ENCODE measurements at places on chromosomes 13 and 19.

DNA sequence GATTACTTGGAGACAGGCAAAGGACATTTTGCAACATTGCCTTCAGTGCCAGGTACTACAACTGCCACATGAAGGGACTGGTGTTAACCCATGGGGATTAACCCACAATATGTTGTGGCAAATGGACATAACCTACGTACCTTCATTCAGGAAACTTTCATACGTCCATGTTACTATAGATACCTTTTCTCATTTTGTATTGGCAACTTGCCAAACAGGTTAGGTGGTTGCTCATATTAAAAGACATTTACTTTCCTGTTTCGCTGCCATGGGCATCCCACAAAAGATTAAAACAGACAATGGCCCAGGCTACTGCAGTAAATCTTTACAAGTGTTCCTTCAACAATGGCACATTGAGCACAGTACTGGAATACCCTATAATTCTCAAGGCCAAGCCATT, 925.3 kb downstream of the SLITRK6 start:
- DNase-seq: no peak

- DNase-seq: no peak
Measured at GRCh38 chr19:55697698-55698097, 22.7 kb downstream of the EPN1 start.

- DNase-seq: no peak
Measured at GRCh38 chr19:10975374-10976130, 14.7 kb downstream of the SMARCA4 start.

GRCh38 chr19:14840206-14840605, 5.2 kb upstream of the OR7A5 start:
- no peak for DNase-seq

DNA sequence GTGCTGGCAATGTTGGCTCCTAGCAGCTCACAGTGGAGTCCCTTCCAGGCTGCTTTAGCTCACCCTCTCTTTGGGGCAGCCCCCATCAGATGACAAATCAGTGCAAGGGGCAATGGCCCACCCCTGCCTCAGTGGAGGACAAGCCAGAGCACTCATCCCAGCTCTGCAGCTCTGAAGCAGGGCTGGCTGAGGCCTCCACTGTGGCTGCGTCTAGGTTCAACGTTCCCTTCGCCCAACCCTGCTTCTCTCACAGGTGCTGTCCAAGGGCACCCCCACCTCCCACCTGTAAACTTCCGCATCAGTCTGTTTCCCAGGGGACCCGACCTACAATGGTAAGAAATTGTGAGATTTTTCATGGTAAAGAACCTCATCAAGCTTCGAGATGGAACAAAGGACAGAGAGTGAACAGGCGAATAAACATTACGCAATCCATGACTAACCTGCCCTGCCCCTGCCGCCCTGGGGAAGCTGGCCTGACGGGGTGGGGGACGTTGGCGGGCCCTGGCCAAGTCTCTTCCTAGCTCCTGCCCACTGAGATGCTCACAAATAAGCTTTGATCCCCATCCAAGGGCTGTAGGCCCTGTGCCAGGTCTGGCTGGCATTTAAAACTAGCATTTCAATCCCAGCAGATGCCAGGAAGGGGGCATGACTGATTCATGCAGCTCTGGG, 40.5 kb downstream of the DZIP1 start:
- DNase-seq: no peak

DNA sequence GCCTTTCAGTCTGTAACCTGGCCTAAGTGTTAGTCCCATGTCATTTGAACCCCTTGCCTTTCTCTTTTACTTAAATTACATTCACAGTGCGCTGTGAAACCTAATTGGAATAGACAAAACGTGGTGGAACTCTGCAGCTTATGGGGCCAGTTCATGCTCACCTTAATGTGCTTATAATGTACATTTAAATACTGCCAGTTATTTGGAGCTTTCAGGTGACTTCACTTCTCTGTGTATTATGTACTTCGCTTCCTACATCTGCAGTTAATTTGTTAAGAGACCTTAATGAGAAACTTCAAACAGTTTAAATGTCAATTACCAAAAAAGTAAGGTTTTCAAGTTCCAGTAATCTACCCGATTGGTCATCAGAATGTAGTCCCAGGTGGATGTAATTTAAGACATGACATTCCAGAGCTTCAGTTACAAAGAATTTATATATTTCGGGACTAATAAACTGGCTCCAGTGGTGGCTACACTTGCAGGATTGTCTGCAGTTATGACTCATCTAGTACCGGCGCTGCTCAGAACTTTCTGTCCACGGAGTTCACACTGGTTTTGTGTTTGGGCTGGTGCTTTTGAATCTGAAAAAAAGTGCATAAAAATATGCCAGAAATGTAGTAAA, 125.3 kb downstream of the TM9SF2 start:
- no peak for DNase-seq

- no peak for DNase-seq
Measured at GRCh38 chr19:20294181-20294580, 127.2 kb downstream of the ZNF486 start.

DNA sequence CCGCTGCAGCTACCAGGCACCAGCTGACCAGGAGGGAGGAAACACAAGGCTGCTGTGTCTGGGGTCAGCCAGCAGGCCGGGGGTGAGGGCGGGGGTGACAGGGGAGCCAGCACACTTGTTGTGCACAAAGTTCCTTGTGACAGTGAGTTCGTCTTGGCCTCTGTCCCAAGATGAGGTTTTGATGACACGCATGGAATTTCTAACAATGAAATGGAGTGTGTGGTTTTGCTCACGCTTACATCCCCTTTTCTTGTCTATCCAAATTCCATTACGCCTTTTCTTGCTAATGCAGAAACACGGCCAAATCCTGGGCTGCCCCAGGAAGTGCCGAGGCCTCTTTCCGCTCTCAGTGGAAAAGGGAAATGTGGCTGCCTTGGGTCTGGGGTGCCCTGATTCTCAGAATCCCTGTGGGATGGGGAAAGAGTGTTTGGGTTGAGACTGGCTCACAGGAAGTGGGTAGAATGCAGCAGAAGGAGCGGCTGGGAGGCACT, 73.8 kb downstream of the GADD45B start:
- no peak for DNase-seq

DNA sequence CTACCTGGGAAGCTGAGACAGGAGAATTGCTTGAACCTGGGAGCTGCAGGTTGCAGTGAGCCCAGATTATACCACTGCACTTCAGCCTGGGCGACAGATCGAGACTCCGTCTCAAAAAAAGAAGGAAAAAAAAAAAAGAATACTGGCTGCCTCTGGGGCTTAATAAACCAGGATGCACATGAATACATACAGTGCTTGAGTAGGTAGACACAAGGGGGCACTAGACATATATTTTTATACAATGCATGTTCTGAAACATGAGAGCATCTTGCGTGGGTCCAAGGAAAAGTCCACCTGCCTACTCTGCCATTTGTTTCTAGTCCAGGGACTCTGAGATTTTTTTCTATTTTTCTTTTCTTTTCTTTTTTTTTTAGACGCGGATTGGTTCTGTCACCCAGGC, 31.2 kb downstream of the KEAP1 start:
- no peak for DNase-seq

- DNase-seq: peak; percentile 65
Measured at GRCh38 chr19:1063030-1063908, 3.7 kb upstream of the ARHGAP45 start.

DNA sequence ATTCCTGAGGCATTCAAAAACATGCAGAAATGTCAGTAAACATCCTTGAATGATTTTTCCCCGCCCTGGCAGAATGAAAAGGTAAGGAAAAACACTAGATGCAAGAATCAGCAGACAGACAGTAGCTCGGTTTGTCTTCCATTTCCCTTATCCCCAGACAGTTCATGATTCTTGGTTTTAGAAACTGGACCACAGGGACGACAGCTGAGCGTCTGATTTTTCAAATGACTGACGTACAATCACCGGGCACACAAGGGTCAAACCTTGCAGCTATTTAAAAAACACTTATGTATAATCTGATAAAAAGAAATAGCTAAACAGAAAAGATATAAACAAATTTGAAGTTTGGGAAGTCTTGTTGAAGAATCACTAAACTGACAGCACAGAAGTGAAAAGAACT, 47.1 kb downstream of the DCLK1 start:
- no peak for DNase-seq

DNA sequence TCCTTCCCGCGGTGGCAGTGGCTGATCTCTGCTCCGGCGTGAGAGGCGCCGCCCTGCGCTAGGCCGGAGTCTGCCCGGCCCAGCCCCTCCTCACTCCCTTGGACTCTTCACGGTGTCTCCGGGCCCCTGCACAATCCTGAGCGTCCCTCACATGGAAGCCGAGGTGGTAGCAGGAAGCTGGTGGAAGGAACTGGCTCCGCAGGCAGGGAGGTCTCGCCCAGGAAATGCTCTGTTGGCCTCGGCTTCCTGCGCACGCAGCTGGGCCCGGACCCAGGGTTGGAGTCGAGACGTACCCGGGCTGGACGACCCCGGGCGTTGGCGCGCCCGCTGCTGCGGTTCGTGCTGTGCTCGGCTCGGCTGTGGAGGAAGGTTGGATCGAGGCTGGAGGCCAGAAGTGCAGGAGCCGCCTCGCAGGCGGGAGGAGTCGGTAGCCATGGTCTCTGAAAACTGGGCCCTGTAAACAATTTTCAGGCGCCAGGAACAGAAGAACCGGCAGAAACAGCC, 46.3 kb downstream of the ZNF724 start:
- no peak for DNase-seq

DNA sequence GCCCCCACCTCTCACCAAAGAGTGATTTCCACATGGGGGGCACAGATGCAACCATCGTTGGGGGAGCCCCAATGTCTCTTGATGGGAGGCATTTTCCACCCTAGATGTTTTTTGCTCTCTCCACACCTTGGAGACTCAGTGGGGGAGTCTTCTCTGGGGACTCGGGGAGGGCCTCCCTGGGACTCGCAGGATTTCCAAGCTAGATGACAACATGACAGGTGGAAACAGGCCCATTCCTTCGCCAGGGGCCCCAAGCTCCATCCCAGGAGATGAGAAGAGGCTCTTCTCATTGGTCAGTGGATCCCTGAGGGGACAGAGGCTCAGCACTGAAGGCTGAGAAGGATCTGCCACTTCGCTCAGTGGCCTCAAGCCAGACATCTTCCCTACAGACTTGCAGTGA, 12.7 kb upstream of the KIR2DL4 start:
- DNase-seq: no peak

- DNase-seq: no peak
Measured at GRCh38 chr13:40317980-40318327, 348.5 kb downstream of the FOXO1 start.

DNA sequence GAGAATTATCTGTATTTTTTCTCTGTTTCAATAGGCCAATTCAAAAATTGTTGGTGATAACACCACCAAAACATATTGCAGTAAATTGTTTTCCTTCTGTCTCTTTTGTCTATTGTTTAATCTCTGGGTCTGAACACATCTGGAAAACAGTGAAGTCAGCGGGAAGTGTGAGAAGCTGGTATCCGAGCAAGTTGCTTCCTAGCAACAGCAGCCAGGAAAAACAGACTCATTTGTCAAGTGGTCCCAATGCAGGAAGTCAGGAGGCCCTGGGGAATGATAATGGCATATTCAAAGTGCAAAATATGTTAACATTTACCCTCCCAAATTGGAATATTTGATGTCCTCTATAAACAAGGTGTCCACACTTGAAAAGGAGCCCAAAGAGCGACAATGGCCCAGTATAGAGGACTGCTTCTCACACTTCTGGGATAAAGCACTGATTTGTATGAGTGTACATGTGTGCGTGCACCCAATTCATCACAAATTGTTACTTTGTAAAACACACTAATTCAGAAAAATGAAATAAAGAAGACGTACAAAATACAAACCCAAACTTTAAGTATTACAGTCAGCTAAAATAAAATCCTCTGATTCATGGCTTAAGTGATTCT, 515.0 kb downstream of the TBC1D4 start:
- no peak for DNase-seq

- no peak for DNase-seq
Measured at GRCh38 chr13:25117312-25117711, 21.4 kb downstream of the PABPC3 start.

DNA sequence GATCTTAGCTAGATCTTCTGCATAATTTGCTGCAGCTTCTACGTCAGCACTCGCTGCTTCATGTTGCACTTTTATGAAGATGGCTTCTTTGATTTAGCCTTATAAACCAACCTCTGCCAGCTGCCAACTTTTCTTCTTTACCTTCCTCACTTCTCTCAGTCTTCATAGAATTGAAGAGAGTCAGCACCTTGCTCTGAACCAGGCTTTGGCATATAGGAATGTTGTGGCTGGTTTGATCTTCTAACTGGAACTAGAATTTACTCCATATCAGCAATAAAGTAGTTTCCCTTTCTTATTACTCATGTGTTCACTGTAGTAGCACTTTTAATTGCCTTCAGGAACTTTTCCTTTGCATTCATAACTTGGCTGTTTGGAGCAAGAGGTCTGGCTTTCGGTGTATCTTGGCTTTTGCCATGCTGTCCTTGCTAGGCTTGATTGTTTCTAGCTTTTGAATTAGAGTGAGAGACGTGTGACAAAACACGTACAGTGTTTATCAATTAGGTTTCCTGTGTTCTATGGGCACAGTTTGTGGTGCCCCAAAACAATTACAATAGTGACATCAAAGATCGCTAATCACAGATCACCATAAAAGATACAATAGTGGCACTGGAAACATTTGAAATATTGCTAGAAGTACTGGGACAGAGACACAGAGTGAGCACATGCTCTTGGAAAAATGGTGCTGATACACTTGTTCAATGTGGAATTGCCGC, 50.7 kb downstream of the NDFIP2 start:
- DNase-seq: no peak

DNA sequence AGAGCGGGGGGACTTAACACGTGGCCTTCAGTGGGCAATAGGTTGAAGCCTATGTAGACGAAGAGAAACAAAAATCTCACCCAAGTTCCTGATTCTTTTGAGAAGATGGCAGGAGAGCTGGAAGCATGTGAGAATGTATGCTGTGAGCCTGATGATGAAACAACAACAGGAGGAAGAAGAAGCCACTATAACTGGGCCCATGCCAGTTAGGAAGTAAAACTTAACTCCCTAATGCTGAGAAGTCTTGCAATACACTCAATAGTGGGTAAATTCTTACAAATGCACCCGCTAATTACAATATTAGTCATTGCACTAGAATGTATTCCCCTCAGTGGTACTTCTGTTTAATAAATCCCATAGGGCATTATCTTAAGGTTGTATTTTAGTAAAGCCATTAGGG, 9.1 kb downstream of the PCDH17 start:
- no peak for DNase-seq

- DNase-seq: peak; percentile 82
Measured at GRCh38 chr19:45767881-45768654, 984 bp downstream of the SIX5 start.

DNA sequence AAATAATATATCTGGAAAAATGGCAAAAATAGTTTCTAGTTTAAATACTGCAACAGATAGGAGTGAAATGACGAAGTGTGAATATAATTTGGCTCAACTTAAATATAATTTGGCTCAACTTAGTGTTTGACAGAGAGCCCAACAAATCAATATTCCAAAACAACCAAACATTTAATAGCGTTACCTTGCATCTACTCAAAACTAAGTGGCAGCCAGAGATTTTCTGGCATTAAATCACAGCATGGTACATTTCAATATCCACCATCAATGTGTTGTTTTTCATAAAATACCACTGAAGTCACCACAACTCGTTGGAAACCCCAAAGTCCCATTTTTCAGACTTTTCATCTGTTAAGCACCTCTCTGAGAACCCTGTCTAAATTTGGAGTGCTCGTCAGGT, 69.6 kb downstream of the DCLK1 start:
- no peak for DNase-seq

Measured in GM13977 (cell line).